CD4-positive, alpha-beta T cell (primary cell): ENCODE measurements at places on chromosomes 7 and 10. TPM values are rescaled to one million over a fixed set of nuclear protein-coding genes. Genes with fewer than 3 reads are reported as not detected.
A peak's percentile ranks its signal among the peaks of the same experiment; 100 is the strongest.

The BLNK gene
- not detected for total RNA-seq

The SEMA3A gene
- 0.50 TPM for total RNA-seq

The CTAGE15 gene
- total RNA-seq: 0.25 TPM

The RADIL gene
- not detected for total RNA-seq

The DYNC1I1 gene
- 0.08 TPM for total RNA-seq

GRCh38 chr7:131244259-131244852 is 83.3 kb upstream of the MKLN1 start:
- no peaks in the 10 kb centered on the region for H3K27me3 ChIP-seq
- peak; percentile 5 for DNase-seq
- no peak overlapping the region for H3K4me3 ChIP-seq
- H3K4me1 ChIP-seq: no peaks in the 10 kb centered on the region
- no peak overlapping the region for H3K27ac ChIP-seq

GRCh38 chr10:114068054-114068707 is 24.5 kb downstream of the ADRB1 start:
- DNase-seq: no peak
- no peak overlapping the region for H3K4me3 ChIP-seq
- H3K27ac ChIP-seq: no peak overlapping the region
- H3K4me1 ChIP-seq: peaks cover 8% of the 10 kb centered on the region
- no peaks in the 10 kb centered on the region for H3K36me3 ChIP-seq
- H3K27me3 ChIP-seq: no peaks in the 10 kb centered on the region

GRCh38 chr10:72563327-72563932 is 62.4 kb downstream of the MICU1 start:
- H3K4me3 ChIP-seq: no peak overlapping the region
- no peaks in the 10 kb centered on the region for H3K27me3 ChIP-seq
- DNase-seq: no peak
- H3K36me3 ChIP-seq: peaks cover 26% of the 10 kb centered on the region
- no peaks in the 10 kb centered on the region for H3K4me1 ChIP-seq
- no peak overlapping the region for H3K27ac ChIP-seq

DNA sequence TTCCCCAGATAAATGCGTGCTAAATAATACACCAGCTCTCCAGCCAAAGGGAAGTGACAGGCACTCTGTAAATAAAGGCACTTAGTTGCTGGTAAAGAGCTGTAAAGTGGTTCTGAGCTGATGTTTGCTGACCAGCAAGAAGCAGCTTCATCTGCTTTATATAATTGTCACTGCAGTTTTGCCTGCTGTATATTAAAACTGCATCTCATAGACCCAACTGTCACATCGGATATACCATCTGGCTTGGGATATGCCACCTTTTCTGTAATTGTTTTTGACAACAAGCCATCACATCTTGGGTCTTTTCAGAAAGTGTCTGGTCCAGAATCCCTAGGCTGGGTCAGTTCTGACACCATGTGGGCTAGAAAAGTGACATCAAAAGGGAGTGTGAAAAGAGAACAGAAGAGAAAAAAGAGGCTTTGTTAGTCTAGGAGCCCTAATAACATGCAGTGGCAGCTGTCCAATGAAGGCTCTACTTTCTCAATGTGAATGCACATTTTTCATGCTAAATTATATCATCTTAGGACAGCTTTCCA is 697.6 kb downstream of the KCNMA1 start:
- H3K4me3 ChIP-seq: no peak overlapping the region
- no peaks in the 10 kb centered on the region for H3K36me3 ChIP-seq

GRCh38 chr10:34124522-34125035 is 690.5 kb downstream of the PARD3 start:
- H3K27ac ChIP-seq: no peak overlapping the region
- H3K4me1 ChIP-seq: no peaks in the 10 kb centered on the region
- no peaks in the 10 kb centered on the region for H3K27me3 ChIP-seq
- no peak overlapping the region for H3K4me3 ChIP-seq
- no peak for DNase-seq
- no peaks in the 10 kb centered on the region for H3K36me3 ChIP-seq

DNA sequence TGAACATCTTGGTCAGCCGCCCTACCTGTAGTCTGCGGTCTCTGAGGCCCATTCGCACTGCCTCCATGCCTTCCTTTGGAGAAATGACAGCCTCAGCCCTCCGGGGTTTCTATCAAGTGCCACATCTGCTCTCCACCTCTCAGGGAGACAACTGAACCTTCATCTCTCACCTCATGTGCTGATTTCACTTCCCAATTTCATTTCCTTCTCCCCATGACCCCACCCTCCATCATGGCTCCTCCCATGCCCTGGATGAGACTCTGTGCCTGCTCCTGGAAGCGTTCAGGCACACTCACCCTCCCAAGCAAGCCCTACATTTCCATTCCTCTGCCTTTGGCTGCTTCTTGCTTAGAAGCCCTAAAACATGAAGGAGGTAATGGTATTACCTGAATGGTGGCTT is 7.8 kb upstream of the SCD start:
- peak; percentile 39 for DNase-seq
- H3K4me1 ChIP-seq: no peaks in the 10 kb centered on the region
- no peaks in the 10 kb centered on the region for H3K27me3 ChIP-seq

GRCh38 chr7:150621376-150621775 is 10.8 kb downstream of the GIMAP6 start:
- peaks cover 17% of the 10 kb centered on the region for H3K4me1 ChIP-seq
- DNase-seq: peak; percentile 30
- H3K4me3 ChIP-seq: no peak overlapping the region
- peaks cover 5% of the 10 kb centered on the region for H3K36me3 ChIP-seq

DNA sequence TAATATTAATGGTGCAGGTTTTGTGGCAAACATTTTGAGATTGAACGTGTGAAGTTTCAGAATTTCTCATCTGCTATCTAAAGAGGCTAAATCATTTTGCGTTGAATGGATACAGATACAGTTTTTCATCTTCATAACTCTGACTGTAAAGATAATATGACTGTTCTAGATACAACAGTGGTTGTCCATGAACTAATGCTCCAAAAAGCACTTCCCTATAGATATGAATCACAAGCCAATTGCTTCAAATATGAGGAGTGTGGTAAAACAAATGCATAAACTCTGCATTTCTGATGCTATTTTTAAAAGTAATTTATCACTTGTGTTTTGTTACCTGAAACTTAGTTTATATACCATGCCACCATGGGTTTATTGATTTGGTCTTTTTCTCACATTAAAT is 750.1 kb downstream of the MAGI2 start:
- H3K27me3 ChIP-seq: no peaks in the 10 kb centered on the region
- DNase-seq: no peak
- no peaks in the 10 kb centered on the region for H3K36me3 ChIP-seq
- no peak overlapping the region for H3K4me3 ChIP-seq
- no peaks in the 10 kb centered on the region for H3K4me1 ChIP-seq

- H3K36me3 ChIP-seq: no peaks in the 10 kb centered on the region
- no peaks in the 10 kb centered on the region for H3K27me3 ChIP-seq
- peak; percentile 32 for DNase-seq
- no peak overlapping the region for H3K27ac ChIP-seq
- peaks cover 15% of the 10 kb centered on the region for H3K4me1 ChIP-seq
- H3K4me3 ChIP-seq: peak overlapping the region; percentile 61
These were observed 111.9 kb upstream of the RHEB start for GRCh38 chr7:151631570-151631952.

DNA sequence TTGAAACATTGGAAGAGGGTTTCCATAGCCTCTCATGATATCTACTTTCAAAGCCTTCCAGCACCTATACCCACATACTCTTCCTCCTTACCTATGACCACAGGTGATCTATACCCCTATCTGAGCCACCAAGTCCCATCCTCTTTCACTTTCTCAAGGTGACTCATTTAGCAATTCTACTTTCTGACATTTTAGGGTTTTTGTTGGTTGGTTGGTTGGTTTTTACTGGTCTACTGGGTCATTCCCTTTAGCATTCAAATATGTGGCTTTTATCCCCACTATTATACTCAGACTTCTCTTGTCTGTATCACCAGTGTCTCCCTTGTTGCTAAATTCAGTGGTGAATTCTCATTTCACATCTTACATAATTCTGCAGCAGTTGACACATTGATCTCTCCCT is 130.4 kb upstream of the STEAP4 start:
- no peaks in the 10 kb centered on the region for H3K4me1 ChIP-seq
- DNase-seq: no peak
